ENCODE measurements at places on chromosomes 7 and 10.

- H3K4me1 ChIP-seq, result no peaks in the 10 kb centered on the region
- no peaks in the 10 kb centered on the region for H3K36me3 ChIP-seq
- no peak for DNase-seq
- H3K4me3 ChIP-seq, result no peak overlapping the region
- peaks cover 14% of the 10 kb centered on the region for H3K27me3 ChIP-seq
These were observed 10.6 kb upstream of the RAB11FIP2 start for GRCh38 chr10:118057361-118057760.

GRCh38 chr7:55189878-55190436 lies 171.1 kb downstream of the EGFR start:
- no peak overlapping the region for H3K27ac ChIP-seq
- no peak for DNase-seq
- H3K36me3 ChIP-seq, result no peaks in the 10 kb centered on the region
- no peaks in the 10 kb centered on the region for H3K4me1 ChIP-seq
- H3K4me3 ChIP-seq, result no peak overlapping the region
- H3K27me3 ChIP-seq, result peaks cover 10% of the 10 kb centered on the region

DNA sequence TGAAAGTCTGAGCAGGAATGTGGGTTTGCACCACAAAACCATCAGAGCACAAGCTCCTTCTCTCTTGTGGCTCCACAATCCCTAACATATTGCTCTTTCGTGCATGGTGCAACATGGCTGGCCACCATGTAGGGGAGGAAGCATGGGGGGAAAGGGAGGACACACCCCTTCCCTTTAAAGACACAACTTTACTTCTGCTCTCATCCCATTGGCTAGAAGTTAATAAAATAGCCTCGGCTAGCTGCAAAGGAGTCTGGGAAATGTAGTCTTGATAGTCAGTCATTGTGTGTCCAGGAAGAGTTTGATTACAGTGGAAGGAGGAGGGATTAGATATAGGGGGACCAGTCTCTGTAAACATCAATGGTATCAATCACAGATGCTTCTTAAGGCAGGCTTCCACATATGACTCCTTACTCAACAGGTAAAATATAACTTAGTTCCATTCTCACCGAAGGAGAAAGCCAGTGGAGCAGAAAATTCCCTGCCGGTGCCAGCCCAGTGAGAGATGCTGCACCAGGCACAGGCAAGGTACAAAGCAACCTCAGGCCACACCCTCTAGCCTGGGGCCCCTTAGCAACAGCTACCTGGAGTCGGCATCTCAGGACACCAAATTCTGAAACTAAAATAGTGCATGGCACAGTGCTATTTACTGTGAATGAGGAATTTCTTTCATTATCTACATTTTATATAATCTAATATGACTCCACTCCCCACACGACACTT lies 124.7 kb upstream of the CTBP2 start:
- DNase-seq, result no peak
- no peak overlapping the region for H3K27ac ChIP-seq
- peaks cover 8% of the 10 kb centered on the region for H3K27me3 ChIP-seq

DNA sequence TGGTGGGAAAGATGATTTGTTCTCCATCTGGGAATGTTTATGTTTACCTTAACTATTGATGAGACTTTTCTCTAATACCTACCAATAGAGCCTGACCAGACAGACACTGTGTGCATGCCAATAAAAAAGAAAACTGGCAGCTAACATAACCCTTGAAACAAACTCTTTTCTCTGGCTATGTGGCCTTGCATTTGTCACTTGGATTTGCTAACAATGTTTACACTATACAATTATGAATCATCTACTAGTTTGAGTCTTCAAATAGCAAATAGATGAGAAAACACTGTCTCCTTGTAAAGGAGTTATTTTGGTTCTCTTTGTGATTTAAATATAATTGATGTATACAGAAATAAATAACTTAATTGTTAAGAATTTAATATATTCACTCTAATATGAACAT lies 273.1 kb downstream of the SEMA3D start:
- DNase-seq, result no peak
- H3K27me3 ChIP-seq, result no peaks in the 10 kb centered on the region
- no peaks in the 10 kb centered on the region for H3K4me1 ChIP-seq
- H3K36me3 ChIP-seq, result no peaks in the 10 kb centered on the region

DNA sequence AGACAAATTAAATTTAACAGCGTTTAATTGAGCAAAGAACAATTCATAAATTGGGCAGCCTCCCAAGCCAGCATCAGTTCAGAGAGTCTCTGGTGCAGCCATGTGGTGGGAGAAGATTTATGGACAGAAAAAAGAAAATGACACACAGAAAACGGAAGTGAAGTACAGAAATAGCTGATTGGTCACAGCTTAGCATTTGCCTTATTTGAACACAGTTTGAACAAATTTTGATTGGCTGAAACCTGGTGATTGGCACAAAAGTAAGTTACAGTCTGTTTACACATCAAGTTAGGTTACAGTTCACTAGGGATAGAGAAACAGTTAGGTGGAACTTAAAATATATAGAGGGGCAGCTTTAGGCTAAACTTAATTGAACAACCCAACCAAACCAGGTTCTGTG lies 720.1 kb downstream of the TYW1 start:
- no peaks in the 10 kb centered on the region for H3K27me3 ChIP-seq
- no peak overlapping the region for H3K27ac ChIP-seq
- no peak overlapping the region for H3K4me3 ChIP-seq
- no peaks in the 10 kb centered on the region for H3K36me3 ChIP-seq

GRCh38 chr10:8332730-8333111 lies 278.2 kb downstream of the GATA3 start:
- DNase-seq, result no peak
- H3K4me3 ChIP-seq, result peak overlapping the region; percentile 73
- no peaks in the 10 kb centered on the region for H3K36me3 ChIP-seq
- H3K4me1 ChIP-seq, result peaks cover 37% of the 10 kb centered on the region
- no peaks in the 10 kb centered on the region for H3K27me3 ChIP-seq
- peak overlapping the region; percentile 84 for H3K27ac ChIP-seq
